ENCODE measurements at places on chromosomes 2 and 18.

DNA sequence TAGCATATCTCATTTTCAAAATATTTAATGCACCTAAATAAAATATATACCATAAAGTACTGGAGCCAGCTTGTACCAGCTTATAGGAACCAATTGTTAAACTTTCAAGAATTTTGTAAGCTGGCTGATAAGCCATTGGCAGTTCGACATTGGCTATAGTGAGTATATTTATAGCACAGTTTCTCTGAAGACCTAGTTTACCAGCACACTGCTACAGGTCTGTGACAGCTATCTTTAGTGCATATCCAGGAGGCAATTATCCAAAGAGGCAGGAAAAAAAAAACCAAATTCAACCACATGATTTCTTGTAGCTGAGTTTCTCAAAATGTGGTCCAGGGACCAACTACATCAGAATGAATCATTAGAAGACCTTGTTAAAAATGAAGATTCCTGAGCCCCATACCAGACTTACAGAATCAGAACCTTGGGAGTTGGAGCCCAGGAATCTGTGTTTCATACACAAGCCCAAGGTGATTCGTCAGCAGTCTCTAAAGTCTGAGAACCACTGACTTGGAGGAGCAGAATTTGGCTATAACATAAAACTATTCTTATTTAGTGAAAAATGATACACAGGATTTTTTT, 279.0 kb upstream of the NRP2 start:
- no peak for DNase-seq

- DNase-seq, result no peak
Measured at GRCh38 chr2:105320651-105321215, 8.8 kb downstream of the TGFBRAP1 start.

- DNase-seq, result no peak
Measured at GRCh38 chr2:34912084-34912483, 1313.0 kb upstream of the FAM98A start.

DNA sequence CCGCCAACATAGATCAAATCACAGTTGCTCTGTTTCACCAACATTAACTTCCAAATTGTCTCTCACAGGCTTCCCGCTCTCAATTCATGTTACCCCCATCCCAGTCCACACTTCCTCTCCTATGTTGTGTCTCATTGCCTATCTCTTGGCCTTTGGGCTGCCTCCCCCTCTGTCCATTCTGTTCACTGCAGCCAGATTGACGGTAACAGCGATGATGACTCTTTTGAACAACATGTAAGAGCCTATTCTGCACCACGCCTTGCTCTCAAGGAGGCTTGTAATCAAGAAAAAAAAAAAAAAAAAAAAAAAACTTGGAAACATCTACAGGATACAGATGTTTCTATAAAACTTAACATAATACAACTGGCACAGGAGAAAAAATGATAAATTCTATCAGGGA, 77.3 kb upstream of the RMDN2 start:
- no peak for DNase-seq

DNA sequence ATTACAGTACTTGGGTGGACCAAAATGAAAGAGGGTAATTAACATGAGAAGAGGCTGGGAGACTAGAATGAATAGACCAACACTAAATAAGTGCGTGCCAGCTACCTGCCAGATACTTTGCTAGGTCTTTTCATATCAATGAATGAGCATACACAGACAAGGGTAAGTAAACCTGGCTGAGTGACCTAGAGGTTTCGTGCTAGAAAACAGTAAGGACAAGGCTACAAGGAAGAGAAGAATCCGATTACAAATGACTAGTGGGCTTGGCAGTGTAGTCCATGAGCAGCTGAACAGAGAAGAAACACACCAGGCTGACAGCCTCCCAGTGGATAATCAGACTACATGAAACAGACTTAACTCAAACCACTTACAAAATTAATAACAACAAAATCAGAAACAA, 64.6 kb downstream of the THADA start:
- DNase-seq, result no peak

- no peak for DNase-seq
Measured at GRCh38 chr2:94955702-94956101, 69.8 kb upstream of the MAL start.
